Stimulated activated CD8-positive, alpha-beta memory T cell treated with anti-CD3 and anti-CD28 coated beads, Interleukin-15, amount 100 ng/mL, for 4 hours (primary cell): ENCODE measurements at places on chromosomes 4 and X.

- DNase-seq: no peak
Observed at GRCh38 chrX:115462406-115462805, 98.6 kb upstream of the PLS3 start.

DNA sequence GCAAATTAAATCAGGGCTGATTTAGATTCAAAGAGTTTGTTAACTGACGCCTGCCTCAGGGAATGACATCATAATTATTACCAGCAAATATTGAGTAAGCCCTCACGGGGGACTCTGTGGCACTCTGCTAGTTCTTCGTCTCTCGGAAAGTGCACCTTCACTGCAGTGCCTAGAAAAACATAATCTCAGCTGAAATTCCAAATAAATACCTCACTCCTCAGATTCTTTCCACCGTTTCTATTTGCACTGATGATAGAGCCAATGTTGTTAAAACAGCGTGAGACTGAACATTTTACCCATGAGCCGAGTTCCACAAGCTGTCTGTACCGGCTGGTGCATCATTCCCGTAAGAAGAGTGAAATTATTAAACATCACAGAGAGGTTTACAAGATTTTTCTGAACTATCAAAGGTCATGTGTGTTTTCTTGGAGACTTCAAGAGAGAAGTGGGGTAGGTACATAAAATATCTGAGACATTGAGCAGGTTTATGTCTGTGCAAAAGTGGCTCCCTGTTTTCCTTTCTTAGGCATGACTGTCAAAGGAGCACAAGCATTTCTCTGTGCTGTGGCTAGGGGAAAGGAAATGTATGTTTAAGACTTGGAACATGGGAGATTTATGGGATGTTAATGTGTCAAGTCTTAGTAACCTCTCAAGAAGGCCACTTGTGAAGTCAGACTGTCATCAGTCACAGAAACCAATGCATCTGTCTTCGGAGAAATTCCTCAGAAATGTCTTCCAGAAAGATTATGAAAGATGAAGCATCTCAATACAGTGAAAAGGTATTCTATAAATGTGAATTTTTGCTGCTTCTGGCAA lies 119.6 kb downstream of the CBLL2 start:
- no peak for DNase-seq

- no peak for DNase-seq
Observed at GRCh38 chr4:128521156-128521555, 233.5 kb upstream of the PGRMC2 start.

DNA sequence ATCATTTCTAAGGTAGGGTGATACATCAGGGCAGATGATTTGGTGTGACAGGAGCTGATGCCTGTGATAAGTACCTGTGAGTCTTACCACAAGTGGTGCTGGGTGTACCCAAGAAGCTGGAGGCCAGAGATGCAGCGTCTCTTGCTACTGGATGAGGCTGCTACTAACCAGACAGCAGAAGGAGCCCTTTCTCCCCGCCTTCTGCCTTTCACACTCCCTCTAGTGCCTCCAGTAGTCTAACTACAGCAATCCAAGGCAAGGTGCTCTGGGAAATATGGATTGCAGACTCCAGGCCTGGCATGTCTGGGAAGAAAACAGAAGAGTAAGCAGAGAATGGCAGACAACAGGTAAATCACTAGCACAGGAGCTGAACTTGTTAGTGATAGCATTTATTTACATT lies 470.8 kb downstream of the NKX6-1 start:
- DNase-seq: no peak

DNA sequence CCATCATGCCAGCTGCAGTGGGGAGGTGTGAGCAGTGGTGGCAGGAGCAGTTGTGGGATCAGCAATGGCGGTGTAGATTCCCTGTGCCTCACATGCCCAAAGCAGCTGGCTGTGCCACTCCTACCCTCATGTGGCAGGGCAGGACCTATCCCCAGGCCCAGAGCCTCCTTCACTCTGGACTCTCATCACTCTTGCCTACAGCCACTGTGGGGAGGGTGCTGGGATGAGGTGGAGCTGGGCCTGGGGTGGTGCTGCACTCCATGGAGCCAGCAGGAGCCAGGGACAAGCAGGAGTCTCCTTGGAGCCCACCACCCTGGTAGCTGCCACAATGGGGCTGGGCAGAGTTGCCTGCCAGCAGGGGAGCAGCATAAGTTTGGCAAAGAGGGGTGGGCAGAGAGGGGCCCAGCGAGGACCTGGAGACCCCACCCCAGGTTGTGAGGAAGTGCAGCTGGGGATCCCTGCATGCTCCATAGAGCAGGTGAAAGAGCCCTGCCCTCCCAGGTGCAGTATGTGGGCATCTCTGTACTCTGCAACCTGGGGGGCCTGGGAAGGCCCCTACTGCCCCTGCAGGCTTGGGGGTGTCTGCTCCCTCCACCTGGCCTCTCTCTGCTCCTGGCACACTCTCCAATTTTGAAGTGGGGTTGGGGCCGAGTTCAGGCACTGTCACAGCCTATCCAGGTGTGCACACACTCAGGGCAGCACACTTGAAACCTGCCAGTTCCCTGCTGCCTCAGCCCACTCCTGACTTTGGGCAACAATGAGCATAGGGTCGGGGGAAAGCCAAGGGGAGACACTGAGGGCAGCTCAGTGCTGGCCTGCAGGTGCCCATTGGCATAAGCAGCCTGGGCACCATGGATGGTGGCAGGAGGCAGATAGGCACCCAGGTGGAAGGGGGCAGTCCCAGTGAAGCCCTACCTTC lies 74.0 kb upstream of the INTU start:
- no peak for DNase-seq

GRCh38 chrX:120697053-120697452 lies 67.2 kb upstream of the C1GALT1C1 start:
- DNase-seq: no peak

DNA sequence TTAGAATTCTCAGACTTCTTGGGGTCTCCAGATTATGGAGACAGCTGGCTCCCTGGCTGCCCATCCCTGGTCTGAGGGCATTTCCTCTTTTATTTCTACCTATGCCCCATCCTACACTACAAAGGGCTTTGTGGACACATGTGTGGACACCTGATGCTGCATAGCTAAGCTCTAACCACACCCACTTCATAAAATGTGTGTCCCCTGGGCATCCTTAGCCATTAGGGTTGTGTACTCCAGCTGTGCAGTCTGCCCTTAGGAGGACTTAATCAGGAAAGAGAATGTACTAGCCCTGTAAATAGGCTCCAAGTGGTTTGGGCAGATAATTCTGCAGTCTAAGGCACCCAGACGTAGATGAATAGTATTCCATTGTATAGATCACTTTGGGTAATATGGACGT lies 47.0 kb downstream of the COQ2 start:
- DNase-seq: no peak

DNA sequence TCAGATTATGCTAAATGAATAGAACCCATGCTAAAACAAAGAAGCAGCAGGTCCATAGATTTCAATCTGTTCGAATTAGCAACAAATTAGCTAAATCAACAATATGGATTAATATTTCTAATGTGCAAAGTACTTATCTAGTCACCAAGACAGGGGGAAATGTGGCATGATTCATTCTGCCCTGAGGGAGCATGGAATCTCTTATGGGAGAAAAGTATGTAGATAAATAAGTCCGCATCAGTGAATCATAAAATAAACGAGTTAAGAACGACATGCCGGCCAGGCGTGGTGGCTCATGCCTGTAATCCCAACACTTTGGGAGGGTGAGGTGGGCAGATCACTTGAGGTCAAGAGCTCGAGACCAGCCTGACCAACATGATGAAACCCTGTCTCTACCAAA lies 102.1 kb downstream of the ANOS1 start:
- DNase-seq: no peak

- DNase-seq: no peak
Observed at GRCh38 chrX:70422851-70423341, at the start of gene GDPD2. GDPD2 (plus strand) TSS chrX:70423314; CDS start chrX:70424985, 1,671 bp downstream.

DNA sequence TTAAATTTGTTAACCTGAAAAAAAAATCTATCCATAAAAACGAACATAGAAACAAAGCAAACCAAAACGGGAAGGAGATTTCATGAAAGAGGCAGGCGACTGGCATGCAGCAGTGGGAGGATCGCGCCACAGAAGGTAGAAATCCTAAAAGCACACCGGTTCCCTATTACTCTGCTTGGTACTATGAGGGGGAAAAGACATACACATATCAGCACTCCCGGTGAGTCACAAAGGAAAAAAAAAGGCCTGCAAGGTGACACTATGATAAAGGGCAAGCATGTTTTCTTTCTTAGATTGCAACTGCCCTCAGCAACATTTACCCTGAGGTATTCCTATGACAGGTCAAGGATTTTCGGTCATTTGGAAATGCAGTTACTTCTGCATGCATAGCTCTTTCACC lies 60.6 kb upstream of the NAP1L5 start:
- no peak for DNase-seq

- DNase-seq: no peak
Observed at GRCh38 chrX:21678048-21678612, 20.0 kb upstream of the KLHL34 start.

DNA sequence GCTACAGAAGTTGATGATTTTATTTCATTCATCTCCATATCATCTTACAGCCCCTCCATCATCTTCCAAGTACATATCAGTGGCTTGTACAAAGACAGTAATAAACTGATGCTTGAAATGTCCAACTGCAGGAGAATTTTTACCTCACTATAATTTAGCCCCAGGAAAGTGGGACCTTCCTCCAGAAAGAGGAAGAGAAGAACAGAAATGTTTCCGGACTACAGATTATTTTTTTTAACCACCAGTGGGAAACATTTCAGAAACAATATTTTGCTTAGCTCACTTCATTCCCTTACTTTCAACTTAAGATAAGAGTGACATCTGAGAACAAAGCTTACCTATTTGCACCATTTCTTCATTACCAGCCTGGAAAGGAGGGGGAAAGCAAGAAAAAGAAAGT lies 2.0 kb downstream of the ADAMTS3 start:
- no peak for DNase-seq

- no peak for DNase-seq
Observed at GRCh38 chr4:182560358-182560757, 317.2 kb downstream of the TENM3 start.

DNA sequence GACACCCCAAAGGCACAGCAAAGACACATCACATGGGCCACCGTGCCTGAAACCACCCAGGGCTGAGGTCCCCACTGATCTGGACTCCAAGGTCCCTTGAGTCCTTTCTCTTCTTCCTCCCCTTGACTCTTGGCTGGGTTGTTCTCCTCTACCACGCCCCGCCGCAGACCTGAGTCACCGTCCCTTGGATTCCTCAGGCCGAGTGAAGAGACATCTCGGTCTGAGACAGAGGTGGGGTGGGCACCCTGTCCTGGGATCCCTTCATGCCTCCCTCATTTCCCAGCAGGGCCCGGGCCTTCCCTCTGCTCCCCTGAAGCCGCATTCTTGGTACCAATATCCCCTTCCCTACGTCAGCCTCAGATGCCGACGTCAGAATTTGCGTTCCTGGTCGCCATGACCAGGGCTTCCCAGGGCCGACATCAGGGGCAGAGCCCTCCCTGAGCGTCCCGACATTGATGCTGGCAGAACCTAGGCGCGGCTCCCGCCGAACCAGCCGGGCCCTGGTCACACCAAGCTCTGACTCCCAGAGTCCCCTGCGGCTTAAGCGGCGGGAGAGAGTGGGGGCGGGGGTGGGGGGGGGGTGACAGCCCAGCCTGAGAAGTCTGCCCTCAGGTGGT lies 498 bp downstream of the MAGEA10 start:
- no peak for DNase-seq

DNA sequence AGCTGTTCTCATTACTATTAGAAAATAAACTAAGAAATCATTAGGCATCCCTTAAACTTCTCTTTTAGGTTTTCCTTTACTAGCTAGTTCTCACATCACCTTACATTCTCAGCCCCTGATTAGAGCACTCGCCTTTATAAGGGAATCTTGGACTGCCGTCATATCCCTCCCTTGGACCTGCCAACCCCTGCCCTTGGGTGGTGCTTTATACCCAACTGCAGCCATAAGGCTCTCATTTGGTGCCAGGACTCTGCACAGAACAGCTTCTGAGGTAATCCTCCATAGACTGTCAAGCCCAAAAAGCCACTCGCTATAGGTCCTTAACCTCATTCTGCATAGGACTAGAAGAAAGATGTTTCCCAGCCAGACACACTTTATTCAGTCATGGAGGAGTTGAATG lies 67.5 kb downstream of the NHSL2 start:
- no peak for DNase-seq

- DNase-seq: no peak
Observed at GRCh38 chr4:99529228-99529627, 18.4 kb downstream of the C4orf17 start.

- no peak for DNase-seq
Observed at GRCh38 chrX:129963729-129964128, 18.7 kb upstream of the BCORL1 start.

GRCh38 chr4:184058026-184058425 lies 152.9 kb downstream of the STOX2 start:
- DNase-seq: no peak

GRCh38 chrX:130829526-130830515 lies 73.2 kb downstream of the ENOX2 start:
- DNase-seq: no peak

- no peak for DNase-seq
Observed at GRCh38 chrX:40282348-40282747, 184.6 kb upstream of the BCOR start.

DNA sequence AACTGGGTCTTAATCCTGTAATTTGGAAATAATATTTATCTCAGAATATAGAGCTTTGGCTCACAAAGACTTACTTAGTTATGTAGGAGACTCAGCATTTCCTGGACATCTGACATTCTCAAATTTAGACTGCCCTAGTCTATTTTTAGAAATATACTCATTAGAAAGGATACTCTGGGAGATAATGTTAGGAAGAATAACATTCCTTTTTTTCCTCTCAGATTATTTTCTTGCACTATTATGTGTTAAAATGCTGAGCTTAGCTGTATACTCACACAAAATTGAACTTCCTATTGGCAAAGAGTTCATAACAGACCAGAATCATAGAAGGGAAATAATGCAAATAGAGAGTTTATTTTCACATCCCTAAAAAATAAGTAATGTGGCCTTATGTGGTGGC lies 1424.9 kb upstream of the PCDH7 start:
- DNase-seq: no peak

GRCh38 chrX:14411326-14411725 lies 118.0 kb upstream of the GLRA2 start:
- no peak for DNase-seq

DNA sequence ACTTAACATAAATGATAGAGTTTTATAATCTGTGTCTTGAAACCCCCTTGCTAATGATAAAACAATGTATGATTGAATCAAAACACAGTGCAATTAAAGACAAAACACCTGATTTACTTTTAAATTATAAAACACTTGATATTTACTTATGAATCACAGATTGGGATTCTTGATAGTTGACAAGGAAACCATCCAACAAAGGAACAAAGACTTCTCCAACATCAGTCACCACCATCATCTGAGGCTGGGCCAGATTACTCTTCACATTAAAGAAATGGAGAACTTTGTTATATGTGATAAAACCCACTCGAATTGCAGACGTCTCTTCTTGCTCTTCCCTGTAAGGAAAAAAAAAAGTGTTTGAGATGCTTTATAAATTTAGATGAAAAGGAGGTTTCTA lies 67.4 kb downstream of the METTL14 start:
- no peak for DNase-seq
